Type B pancreatic cell (in vitro differentiated cells): ENCODE measurements at places on chromosomes 11 and 22. TPM values are rescaled to one million over a fixed set of nuclear protein-coding genes. Genes with fewer than 3 reads are reported as not detected.

- no peak for DNase-seq
Measured at GRCh38 chr11:121561240-121561639, 108.5 kb upstream of the SORL1-AS1 start.

GRCh38 chr11:17121981-17122380, 44.5 kb upstream of the RPS13 start:
- DNase-seq = no peak

CDC42EP2 gene
- total RNA-seq = 9.4 and 12.9 TPM in 2 replicates

RASL10A gene
- 0.62 and 1.5 TPM in 2 replicates for total RNA-seq

KRTAP5-2 gene
- not detected in 2 replicates for total RNA-seq

BIRC3 gene
- total RNA-seq = 2.3 and 2.8 TPM in 2 replicates
